ENCODE measurements at places on chromosomes 16 and 17. TPM values are rescaled to one million over a fixed set of nuclear protein-coding genes. Genes with fewer than 3 reads are reported as not detected.
A peak's percentile ranks its signal among the peaks of the same experiment; 100 is the strongest.

RBL2 gene
- total RNA-seq: 37.1 TPM

MPO gene
- total RNA-seq: 0.22 TPM

KRT20 gene
- not detected for total RNA-seq

TBC1D26 gene
- total RNA-seq: not detected

ACSM2A gene
- total RNA-seq: under 0.01 TPM

SECTM1 gene
- 1.8 TPM for total RNA-seq

MMP15 gene
- total RNA-seq: 5.2 TPM

CLEC19A gene
- not detected for total RNA-seq

DNA sequence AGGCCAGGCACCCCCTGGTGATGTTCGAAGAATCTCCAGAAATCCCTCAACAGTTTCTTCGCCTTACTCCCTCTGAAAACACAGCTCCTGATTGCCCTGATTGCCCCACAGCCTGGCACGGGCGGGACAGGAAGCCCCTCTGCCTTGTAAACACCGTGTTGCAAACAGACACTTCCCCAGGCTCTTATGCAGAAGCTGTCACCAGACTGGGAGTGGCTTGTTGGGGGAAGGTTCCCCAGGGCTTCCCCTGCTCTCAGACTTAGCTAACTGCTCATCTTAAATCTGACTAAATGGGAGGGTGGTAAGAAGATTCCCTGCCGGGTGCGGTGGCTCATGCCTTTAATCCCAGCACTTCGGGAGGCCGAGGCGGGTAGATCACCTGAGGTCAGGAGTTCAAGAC is 11.2 kb downstream of the PIK3R5 start:
- DNase-seq: no peak

DNA sequence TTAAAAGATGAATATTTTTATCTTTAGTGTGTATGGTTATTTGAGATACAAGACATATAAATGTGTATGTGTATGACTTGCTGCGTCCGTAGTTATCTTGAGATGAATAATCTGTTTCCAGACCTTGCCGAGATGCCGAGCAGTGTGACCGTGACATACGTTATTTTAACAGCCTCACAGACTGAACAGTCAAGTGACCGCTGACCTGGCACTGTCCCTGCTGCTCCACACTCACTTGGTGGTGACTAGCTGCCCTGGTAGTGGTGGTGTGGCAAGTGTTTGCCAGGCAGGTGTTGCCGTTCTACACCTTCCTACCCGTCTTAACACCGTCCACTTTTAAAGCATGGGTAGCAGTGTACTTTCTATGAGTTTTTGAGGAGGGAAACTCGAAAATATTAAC is 5.0 kb downstream of the ZC3H18 start:
- DNase-seq: no peak

DNA sequence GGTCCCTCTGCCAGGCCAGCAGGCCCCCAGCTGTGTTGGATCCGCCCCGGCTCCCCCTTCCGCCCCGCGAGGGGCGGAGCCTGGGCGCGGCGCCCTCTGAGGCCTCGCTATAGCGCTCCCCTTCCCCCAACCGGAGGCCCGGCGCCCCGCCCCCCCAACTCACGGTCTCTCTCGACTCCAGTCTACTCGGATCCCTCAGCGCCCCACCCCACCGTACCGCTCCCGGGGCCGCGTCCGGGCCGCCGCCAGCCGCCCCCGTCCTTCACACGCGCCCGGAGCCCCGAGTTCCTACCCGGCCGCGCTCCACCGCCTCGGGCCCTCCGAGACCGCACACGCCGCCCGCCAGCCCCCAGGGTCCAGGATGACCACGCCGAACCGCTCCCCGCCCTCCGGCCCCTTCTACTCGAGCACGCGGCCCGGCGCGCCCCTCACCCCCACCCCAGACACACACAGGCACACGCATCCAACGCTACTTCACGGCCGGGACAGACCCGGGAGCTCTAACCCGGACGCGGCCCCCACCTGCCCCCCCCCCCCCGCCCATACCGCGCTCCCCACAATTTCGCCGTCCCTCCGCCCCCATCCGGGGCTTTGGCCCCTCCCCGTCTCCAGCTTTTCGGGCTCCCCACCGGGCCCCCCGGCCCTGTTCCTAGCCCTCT is 1.4 kb downstream of the PHF23 start:
- DNase-seq: peak; percentile 56

DNA sequence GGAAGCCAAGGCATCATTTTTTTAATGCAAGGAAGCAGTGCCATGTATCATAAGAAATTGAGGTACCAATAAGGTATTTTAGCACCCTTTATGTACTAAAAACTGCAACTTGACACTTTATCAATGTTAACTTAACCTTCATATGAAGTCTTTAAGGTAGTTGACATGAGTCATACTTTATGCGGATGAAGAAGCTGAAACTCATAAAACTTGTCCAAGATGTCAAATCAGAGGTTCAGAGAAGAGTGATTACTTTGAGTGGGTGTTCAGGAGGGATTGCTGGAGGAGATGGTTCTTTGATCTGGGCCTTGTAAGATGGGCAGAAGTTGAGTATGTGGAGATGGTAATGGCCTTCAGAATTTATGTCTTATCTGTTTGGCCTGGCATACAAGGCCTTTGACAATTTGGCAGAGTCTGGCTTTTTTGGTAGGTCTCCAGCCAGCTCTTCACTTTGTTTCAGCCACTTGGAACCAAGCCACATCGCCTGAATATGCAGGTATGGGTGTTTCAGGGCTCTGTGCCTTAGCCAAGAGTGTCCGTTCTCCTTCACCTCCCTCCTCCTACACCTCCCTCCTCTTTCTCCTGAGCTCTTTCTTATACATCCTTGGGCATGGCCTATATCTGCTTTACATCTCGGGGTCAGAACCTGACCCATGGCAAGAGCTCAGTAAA is 23.7 kb downstream of the YPEL2 start:
- DNase-seq: no peak

DNA sequence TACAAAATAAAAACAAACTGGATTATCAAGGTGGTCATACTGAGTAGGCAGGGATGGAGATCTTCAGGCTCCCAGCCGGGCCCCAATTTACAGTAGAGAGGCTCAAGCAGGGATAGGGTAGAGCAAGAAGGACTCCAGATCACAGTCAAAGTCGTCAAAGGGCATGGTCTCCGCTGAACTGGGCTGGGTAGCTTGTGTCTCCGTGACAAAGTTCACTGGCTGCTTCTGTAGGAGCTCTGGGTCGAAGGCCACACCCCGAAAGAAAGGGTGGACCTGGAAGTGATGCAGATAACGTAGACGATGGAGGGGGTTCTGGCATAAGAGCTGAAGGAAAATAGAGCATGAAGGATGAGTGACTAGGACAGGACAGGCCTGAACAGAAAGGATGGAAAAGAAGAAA is 3.6 kb downstream of the RSKR start:
- DNase-seq: no peak

DNA sequence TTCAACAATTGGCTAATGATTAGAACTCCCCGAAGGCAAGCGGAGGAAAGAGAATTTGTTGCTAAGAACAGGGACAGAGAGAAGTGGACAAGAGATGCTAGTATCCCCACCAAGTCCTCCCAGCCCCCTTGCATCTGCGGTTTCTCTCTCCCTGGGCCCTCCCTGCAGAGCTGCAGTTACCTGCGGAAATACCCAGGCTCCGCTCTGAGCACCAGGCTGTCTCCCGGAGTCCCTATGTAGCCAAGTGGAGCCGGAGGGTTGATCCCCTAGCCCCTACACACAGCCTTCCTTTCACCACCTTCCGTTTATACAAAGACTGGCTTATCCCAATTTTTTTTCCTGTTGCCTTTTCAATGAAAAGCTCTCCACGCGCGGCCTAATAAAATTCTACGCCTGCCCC is 834.4 kb downstream of the KCNJ2 start:
- DNase-seq: no peak

DNA sequence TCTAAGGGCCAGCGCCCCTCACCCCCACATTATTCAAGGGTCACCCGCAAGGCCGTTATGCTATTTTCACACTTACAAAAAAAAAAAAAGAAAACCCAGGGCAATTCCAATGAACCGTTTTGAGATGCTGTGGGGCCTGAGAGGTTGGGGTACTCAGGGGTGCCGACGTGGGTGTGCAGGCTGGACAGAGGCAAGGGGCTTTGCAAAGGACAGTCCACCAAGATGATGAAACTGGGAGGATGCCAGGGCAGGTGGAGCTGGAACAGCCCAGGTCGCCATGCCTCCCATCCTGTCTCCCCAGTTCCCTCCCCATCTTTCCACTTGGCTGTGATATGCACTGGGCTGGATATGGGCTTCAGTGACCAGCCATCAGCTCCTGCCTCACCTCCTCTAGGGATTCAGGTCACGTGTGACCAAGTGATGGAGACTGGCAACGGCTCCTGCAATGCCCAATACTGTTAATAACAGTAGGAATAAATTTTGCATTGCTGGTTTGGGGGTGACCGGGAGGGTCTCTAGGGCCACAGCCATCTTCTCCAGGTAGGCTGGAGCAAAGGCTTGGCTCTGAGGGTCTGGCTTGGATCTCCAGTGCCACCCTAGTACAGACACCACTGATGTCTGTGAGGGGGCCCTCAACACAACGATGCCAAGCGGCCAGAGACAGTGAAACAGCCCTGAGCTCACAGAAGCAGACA is 151.3 kb upstream of the TNRC6C start:
- no peak for DNase-seq

DNA sequence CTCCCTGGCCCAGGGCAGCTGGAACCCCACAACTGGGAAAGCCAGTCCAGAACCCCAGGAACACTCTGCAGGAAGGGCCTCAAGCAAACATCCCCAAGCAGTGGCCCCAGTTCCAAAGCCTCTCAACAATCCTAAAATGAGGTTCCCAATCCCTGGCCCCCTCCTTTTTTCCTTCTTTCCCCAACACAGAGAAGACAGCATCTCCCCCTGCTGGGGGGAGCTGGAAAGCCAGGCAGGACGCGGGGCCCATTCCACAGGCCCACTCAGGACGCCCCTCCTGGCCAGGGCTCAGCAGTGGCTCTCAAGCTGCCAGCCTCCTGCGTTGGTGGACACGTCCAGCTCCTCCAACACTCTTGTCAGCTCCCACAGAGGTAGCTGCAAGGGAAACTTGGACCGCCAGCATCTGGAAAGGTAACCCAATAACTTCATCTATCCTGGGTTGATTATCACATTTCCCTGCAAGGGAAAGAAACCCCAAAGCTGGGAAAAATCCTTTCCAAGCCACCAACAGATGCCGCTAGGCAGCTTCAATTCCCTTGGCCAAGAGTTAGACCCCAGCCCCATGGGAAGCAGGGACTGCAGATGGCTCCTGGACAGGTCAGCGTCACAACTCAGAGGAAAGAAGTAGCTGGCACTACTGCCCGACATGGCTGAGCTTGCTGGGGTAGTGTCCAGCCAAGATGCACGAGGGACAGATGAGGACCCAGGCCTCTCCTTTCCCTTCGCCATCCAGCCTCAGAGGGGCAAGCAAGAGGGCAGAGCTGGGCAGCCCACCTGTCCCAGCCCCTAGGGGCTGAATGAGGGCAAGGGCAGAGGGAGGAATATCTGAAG is 7.6 kb downstream of the HDAC5 start:
- DNase-seq: peak; percentile 67

GRCh38 chr16:7675628-7676027 is 343.0 kb downstream of the RBFOX1 start:
- no peak for DNase-seq

DNA sequence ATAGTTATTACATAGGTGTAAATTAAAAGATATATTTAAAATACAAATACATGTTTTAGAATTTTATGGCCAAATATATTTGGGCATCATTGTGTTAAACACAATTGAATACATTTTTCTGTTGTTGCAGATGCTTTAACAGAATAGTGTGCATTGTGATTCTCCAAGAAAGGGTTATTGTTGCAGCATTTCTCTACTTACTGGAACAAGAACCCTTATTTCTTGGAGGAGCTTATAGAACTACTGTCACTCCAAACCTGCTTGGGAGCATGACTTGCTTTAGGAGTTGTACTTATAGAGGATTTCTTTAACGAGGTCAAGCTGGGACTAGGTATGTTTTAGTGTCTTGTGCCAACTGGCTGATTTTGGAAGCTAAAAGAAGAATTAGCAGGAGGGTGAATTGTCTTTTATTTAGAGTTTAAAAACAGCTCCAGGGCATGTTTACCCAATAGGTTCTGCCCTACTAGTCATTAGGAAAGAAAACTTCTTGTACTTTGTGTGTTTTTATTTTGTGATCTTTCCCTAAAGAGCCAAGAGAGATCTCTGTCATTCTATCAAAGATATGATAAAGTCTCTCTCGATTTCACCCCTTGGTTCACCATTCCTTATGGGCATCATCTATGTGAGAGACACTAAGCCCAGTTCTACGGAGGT is 279.8 kb upstream of the SALL1 start:
- no peak for DNase-seq

GRCh38 chr16:71536752-71537499 is 10.7 kb downstream of the CHST4 start:
- DNase-seq: no peak

GRCh38 chr16:82059983-82060421 is 24.9 kb downstream of the HSD17B2 start:
- DNase-seq: no peak

- no peak for DNase-seq
Measured at GRCh38 chr17:75370286-75370915, 35.1 kb downstream of the GRB2 start.

DNA sequence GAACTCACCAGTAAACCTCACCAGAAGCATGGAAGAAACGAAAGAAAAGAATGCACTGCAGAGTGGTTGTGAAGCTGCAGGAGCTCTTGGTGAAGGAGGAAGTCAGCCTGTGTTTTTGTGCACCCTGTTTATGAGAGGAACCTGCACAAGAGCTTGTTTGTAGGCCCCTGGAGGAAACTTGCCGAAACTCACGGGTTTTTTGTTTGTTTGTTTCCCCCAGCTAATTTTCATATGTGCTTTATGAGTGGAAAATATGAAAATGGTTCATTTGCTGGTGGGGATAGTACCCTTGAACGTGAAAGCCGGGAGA is 222.7 kb downstream of the C16orf95 start:
- no peak for DNase-seq

- peak; percentile 67 for DNase-seq
Measured at GRCh38 chr16:88599092-88599733, 29.0 kb downstream of the ZC3H18 start.

DNA sequence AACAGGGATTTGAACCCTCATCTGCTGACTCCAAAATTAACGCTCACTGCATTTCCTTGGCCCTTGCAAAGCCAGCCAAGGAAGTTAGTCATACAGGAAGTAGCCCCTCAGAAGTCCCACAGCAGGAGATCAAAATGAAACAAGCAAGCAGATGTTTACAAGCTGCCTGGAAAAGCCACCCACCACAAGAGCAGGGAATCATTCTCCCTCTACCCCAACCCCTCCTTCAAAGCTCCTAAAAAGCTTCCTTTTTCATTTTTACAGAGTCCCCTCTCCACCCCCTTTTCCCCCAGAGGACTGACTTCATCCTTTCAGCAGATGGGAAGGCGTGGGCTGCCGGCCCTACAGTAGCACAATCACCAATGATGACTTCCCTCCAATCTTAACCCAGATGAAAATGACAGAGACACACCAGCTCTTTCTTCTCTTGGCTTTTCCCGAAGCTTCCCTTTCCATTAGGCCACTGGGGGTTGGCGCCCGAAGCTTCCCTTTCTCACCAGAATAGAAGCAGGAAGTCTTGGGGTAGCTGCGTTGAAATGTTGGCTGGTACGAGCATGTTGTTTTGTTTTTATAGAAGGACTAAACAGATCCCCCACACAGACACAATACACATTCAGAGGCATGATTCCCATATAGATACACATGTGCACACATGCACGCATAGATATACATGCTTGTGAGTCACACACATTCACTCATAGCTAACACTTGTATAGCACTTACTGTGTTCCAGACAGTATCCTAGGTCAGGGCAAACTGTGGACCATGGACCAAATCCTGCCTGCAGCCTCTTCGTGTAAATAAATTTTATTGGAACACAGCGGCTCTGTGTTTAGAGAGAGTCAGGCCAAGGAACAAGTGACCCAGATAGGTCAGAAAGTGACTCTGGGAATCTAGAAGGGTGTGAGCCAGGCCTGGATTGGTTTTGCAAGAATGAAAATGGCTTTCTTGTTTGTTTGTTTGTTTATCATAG is 17.4 kb downstream of the ITPRIPL2 start:
- no peak for DNase-seq

Measured in lung microvascular endothelial cell (primary cell).